ENCODE measurements at places on chromosomes 2 and 18. TPM values are rescaled to one million over a fixed set of nuclear protein-coding genes. Genes with fewer than 3 reads are reported as not detected.

Gene ALPP
- not detected for total RNA-seq

Gene LRRC30
- not detected for total RNA-seq

DNA sequence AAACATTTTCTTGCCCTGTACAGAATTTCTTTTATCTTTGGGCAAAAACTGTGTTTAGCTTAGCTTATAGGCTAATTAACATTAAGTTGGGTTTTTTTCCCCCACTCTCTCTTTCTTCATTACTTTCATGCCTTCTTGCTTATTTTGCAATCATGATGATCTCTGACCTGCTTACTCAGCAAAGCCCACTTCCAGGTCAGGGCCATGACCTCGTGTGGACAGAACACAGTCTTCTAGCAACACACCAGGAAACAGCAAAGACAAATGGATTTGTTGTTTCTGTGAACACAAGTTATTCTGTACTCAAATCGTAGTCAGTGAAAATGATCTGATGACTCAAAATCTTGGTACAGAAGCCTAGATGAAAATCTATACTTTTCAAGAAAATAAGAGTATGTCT lies 60.7 kb downstream of the SPATS2L start:
- DNase-seq = no peak

DNA sequence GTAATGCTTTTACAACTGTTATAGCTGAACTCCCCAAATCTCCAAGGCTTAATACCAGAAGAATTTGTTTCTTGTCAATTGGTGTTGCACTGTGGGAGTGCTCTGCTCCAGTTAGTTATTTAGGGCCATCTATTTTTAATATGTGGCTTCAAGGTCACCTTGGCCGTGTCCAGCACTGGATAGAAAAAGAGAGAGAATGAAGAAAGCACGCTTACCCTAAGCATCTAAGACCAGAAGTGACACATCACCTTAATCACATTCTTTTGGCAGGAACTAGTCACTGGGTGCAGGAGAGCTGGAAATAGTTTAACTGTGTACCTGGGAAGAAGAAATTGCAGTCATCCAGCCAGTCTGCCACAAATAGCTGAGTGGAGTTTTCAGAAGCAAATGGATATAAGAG lies 78.8 kb downstream of the VWC2L start:
- DNase-seq = no peak

Gene EIF2B4
- 32.2 TPM for total RNA-seq

Gene POU3F3
- 0.15 TPM for total RNA-seq

DNA sequence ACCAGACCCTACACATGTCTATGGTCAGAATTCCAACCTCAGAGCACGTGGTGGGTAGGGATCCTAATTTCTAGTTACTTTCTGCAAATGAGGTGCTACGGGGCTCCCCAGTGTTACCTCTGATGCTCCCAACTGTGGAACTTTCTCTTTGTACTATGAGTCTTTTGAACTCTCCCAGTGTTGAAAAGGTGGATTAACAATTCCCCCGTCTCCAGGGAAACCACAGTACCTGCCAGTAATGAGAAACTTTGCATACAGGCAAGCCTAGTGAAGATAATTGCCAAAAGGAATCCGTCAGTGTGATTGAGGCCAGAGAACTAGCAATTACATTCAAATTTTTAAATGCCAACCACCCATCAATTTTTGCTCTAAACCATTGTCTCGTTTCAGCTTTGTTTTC lies 129.0 kb upstream of the FOSL2 start:
- no peak for DNase-seq

DNA sequence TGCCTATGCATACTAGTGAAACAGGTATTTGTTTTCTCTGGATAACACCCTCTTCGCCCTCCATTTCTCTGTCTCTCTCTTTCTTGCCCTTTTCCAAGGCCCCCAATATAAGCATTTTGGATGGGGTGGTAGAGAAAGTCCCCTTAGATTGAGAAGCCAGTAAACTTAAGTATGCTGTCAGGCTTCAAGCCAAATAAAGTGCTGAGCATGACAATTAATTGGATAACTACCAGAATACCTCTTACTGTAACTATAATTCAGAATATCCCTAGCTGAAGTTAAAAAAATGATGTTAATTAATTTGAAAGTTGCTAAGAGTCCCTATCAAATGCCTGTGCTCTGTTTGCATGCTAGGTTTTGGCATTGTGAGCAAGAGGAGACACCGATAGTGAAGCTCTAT lies 324.8 kb downstream of the PARD3B start:
- no peak for DNase-seq

Gene CDK5R2
- total RNA-seq = not detected

- no peak for DNase-seq
These were observed 25.3 kb upstream of the STARD7 start for GRCh38 chr2:96233880-96234316.

DNA sequence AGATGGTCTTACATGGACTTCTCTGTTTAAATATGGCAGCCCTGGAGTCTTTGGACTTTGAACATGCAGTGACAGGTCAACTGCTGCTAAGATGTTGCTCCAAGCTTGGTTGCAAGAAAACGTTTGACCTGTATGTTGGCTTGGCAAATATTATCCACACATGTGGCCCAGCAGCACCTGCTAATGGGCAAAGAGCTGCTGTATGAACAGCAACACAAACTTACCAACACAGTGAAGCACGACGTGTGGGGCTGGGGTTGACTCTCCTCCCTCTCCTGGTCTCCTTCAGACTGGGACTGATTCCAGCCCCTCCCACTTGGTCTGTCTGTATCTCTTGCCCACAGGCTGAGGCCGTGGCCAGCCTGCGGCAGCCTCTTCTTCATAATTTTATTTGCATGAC lies 3.8 kb downstream of the KCNE4 start:
- DNase-seq = peak; percentile 69

DNA sequence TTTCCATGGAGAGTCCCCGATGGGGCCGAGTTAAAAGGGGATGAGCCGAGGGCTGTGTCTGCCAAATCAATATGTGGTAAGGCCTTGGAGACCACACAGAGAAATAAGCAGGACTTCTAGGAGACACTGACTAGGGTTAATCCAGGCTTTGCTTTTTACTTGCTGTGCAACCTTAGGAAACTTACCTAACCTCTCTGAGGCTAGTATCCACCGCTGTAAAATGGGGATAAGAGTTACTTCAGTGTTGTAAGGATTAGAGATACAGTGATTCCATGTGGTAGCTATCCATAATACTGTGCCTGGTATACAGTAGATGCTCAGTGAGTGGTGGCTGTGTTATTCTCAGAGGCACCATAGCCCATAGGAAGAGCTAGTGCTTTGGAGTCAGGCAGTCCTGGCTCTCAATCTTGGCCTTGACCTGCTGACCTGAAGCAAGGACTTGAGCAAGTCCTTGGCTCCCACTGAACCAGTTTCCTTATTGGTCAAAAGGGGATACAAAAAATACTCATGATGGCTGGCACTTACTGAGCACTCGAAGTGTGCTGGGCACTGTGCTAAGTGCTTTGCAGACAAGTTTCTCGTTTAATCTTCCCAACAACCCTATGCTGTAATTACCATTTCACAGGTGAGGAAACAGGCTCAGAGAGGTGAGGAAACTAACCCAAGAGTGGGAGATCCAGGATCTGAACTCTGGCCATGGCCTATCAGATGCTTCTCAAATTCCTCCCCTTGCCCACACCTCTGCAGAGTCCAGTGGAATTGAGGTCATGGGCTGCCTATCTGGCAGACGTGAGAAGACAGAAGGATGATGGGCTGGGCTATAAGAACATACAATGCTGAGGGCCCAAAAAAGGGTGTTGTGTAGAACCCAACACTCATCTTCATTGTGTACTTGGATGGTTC lies 12.0 kb upstream of the DES start:
- no peak for DNase-seq

DNA sequence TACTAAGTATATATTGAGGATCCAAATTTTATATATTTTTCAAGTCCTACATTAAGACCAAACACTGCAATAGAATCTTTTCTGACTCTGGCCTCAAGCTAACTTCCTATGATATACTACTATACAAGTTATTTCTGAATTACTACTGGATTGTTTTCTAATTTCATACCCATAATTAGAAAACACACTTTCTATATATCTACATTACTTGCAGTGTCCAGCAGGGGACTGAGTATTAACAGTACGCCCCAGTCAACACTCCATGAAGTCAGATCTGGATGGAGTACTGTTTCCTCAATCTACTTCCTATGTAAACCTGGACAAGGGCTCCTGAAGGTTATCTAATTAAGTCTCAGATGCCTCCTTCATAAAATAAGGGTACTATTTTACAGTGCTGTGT lies 26.5 kb downstream of the RMP24 start:
- DNase-seq = no peak

DNA sequence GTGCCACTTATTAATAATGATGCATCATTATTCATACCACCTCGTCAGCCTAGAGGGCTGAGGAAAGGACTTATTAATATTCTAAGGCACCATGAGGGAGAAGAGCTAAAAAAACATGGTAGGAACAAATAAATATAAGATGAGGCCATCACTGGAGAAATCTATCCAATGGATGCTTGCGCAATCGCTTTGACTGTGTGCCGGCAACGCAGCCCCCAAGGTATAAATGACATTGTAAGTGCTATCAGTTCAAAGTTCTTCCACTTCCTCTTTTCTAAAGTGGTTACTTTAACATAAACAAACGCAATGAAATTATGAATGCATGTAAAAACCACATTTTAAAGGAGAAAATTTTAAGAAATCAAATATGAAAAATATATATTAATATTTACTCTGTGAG lies 164.6 kb downstream of the EIPR1 start:
- DNase-seq = no peak

DNA sequence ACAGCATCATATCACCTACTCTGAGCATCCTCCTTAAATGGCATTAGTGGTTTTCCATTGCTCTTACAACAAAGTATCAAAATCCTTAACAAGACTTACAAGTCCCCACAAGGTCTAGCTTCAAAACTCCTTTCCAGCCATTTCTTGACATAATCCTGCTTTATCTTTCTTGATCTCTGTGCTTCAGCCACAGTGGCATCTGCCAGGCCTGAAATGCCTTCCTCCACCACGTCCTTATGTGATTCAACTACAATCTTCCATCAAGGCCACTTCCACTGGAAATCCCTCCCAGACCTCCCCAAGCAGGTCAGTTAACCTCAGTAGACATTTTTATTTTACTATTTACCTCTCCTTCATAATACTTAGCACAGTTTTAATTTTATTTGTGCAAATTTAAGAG lies 83.8 kb upstream of the CCDC150 start:
- DNase-seq = no peak

Gene HOXD10
- 1.4 TPM for total RNA-seq

DNA sequence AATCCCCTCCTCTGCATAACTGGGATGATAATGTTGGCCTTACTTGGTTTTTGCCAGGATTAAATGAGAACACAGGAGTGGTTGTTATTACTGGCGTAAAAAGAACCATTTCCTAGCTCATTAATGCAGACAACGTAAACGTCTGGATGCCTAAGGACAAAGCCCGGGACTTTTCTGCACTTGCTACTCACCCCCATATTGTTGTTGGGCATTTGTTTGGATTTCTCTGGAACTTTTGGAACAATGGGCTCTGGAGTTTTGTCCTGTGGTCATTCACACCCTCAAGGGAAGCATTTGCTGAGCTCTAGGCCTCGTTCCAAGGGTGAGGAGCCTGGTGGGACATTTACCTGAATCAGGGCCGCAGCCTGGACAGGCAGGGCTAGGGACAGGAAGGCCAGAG lies 76.0 kb downstream of the HS1BP3 start:
- no peak for DNase-seq

- DNase-seq = no peak
These were observed 124.7 kb downstream of the MEIS1 start for GRCh38 chr2:66559672-66560071.

Gene RAD51AP2
- not detected for total RNA-seq

Gene STPG4
- 0.90 TPM for total RNA-seq

DNA sequence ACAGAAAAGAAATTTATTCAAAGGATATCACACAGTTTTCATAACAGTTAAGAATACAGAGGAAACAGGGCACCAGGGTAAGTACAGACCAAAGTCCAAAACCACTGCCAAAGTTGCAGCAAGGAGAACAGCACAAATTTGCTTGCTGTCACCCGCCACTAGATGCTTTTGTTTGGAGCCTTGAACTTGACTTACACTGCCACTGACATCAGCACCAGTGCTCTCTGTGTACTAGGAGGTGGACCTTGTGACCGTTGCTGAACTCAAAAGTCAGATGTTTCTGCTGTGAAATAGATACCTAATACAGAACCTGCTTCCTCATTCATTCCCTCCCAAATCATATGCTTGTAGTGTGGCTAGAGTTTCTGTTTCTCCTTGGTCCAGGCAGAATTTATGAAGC lies 578.3 kb upstream of the TMEFF2 start:
- no peak for DNase-seq

Gene UXS1
- total RNA-seq = 20.6 TPM

- no peak for DNase-seq
These were observed 68.7 kb upstream of the MC2R start for GRCh38 chr18:13984080-13984479.

Gene CCT7
- 128 TPM for total RNA-seq

DNA sequence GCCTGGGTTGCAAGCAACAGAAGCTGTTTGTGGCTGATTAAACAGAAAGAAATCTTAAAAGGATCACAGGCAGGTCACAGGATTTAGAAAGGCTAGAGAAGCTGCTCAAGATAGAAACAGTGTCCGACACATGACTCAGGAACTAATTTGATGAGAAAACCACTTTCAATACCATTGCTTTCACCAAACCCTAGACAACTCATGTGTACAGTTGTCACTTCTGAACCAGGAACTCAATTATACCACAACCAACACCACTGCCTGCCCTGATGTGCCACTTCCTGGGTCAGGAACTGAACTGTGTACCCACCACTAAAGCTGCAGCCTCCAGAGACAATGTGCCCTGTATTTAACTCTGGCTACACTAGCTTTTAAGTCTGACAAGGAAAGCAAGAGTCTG lies 56.0 kb downstream of the TMEM247 start:
- DNase-seq = no peak

Gene RBBP8
- total RNA-seq = 13.1 TPM
